ENCODE measurements at places on chromosomes 2 and 18.
A peak's percentile ranks its signal among the peaks of the same experiment; 100 is the strongest.

DNA sequence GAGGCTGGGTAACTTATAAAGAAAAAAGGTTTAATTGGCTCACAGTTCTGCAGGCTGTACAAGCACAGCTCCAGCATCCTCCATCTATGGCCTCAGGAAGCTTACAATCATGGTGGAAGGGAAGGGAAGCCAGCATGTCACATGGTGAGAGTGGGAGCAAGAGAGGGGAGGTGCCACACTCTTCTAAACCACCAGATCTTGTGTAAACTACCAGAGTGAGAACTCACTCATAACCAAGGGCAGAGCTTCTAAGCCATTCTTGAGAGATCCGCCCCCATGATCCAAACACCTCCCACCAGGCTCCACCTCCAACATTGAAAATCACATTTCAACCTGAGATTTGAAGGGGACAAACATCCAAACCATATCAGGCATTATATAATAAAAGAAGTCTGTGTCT lies 121.6 kb upstream of the CDC42EP3 start:
- DNase-seq: no peak

DNA sequence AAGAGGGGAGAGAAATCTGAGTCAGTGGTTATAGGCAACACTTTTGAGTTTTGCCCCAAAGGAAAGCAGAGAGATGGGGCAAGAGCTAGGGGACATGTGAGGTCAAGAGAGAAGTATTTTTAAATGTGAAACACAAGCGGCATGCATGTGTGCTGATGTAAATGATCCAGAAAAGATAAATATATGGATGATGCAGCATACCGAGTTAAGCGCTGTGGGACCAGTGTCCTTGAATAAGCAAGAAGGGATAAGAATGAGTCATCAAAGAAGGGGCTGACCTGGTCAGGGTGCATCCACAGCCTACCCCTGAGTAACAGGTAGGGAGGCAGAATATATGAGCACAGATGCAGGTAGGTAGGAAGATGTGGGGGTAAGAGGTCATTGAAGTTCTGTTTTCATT lies 180.9 kb downstream of the TRABD2A start:
- no peak for DNase-seq

GRCh38 chr2:45301307-45302277 lies 292.3 kb upstream of the SIX2 start:
- no peak for DNase-seq

- DNase-seq: no peak
Measured at GRCh38 chr2:237159006-237159911, 73.6 kb downstream of the COPS8 start.

- no peak for DNase-seq
Measured at GRCh38 chr2:25639131-25639530, 34.2 kb downstream of the DTNB start.

GRCh38 chr2:220002251-220002650 lies 374.8 kb downstream of the SLC4A3 start:
- no peak for DNase-seq

DNA sequence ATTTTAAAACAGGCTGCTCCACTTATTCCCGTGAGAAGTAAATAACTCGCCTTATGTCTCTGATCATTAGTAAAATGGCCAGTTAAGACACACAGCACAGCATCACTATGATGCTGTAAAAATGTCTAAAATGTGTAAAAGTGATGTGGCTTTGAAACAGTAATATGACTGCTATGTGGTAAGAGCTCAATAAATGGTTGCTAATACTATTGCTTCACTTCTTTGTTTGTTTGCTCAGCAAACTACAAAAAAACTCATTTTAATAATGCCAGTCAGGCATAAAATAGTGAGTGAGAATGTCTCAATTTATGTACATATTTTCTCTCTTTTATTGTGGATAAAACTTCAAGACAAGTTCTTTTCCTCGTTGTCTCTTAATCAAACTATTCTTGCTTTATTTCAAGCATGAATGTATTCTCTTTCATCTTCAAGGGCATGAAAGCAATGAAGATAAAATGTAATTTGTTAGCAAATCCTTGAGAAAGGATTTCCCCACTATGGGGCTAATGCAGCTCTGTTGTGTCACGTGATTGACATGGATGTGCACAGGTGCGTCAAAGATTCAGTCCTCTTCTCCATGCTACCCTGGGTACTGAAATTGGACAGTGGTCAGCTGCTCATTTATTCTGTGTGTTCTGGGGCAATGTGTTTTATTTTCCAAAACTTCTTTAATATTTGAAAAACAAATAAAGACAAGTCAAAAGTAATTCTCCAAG lies 387.2 kb downstream of the TRIB2 start:
- DNase-seq: no peak

GRCh38 chr2:10732924-10733565 lies 11.6 kb downstream of the ATP6V1C2 start:
- no peak for DNase-seq

GRCh38 chr2:159326569-159327255 lies 40.2 kb upstream of the WDSUB1 start:
- no peak for DNase-seq

DNA sequence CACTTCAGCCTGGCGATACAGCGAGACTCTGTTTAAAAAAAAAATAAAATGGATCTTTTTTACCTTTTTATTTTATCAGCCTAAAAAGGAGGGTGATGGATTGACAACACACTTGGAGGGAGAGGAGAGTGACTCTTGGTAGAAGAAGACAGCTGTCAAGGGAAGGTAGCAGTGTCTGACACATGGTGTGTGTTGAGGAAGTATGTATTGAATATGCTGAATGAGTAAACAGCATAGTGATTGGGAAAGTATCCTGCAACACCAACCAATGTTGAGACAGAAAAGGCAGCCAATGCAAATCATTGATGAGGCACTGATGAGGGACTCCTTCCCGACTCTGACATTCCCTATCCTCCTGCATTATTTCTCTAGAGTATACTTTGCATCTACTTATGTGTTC lies 306.4 kb downstream of the LPIN1 start:
- no peak for DNase-seq

- no peak for DNase-seq
Measured at GRCh38 chr2:241265506-241265905, 50.0 kb downstream of the HDLBP start.

DNA sequence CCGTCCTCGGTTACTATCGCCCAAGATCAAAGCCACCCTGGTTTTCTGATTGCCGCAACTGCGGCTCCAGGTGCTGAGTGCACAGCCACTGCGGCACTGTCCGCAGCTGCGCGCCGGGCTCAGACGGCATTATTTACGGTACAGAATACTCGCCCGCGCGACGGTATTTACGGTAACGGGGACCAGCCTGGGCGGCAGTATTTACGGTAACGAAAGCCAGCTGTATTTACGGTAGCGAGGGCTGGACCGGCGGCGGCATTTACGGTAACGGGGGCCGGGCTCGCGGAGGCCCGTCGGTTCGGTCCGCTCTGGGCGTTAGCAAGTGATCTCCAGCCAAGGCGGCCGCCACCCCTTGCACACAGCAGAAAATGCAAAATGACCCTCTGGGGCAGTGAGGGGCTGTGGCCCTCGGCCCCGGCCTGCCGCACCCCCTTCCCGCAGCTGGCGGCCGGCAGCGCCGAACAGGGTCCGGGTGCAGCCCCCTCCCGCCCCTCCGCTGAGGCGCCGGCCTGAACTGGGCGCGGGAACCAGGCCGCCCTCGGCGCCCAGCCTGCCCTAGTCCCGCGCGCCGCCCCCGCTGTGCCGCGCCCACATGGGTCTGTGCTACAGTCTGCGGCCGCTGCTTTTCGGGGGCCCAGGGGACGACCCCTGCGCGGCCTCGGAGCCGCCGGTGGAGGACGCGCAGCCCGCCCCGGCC lies at the start of gene GNAL:
GNAL (plus strand) TSS at position 293 of the 697 bp plus-strand sequence; CDS start at position 593, 300 bp downstream.
- DNase-seq: peak; percentile 65

- no peak for DNase-seq
Measured at GRCh38 chr2:239684271-239684810, 283.5 kb upstream of the HDAC4 start.

GRCh38 chr2:26179446-26179913 lies 6.6 kb downstream of the GAREM2 start:
- no peak for DNase-seq

GRCh38 chr18:78548261-78549058 lies 431.2 kb upstream of the SALL3 start:
- no peak for DNase-seq

GRCh38 chr2:120393456-120393855 lies 47.5 kb downstream of the INHBB start:
- no peak for DNase-seq

DNA sequence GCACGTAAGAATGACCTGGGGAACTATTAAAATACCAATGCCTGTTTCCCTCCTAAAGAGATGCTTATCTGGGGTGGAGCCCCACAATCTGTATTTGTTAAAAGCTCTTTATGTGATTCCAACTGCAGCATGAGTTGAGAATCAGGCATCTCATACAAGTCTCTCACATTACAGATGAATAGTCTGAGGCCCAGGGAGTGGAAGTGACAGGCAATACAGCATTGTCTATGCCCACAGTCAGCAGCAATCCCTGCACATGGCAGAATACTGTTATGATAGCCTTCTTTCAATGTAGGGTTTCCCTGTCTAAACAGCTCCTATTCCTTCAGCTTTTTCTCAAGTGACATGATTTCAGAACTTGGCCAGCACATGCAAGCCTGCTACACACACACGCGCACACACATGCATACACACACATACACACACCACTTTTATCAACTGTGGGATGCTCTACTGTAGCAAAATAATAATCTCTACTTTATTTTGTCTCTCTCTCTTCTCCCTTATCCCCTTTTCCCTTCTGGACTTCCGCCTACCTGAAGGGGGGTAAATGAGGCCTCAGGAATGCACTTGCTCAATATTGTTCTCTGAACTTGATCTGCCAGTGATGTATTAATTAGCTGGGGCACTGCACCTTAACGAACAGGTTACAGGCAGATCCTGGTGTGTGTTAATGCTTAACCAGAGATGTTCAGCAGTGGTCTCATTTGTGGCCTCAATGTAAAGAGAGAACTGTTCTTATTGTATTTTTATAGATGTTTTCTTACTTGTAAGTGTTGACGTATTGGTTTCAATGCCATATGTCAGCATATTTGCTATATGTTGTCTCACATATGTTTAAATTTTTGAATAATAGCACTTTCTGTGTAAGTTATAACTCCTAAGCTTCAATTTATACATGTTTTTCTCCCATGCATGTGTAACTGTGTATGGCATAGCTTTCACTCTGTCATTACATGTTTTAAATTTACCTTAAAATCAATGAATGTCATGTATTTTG lies 116.0 kb downstream of the SETBP1 start:
- no peak for DNase-seq

- DNase-seq: no peak
Measured at GRCh38 chr2:69801745-69802290, 27.6 kb upstream of the GMCL1 start.

DNA sequence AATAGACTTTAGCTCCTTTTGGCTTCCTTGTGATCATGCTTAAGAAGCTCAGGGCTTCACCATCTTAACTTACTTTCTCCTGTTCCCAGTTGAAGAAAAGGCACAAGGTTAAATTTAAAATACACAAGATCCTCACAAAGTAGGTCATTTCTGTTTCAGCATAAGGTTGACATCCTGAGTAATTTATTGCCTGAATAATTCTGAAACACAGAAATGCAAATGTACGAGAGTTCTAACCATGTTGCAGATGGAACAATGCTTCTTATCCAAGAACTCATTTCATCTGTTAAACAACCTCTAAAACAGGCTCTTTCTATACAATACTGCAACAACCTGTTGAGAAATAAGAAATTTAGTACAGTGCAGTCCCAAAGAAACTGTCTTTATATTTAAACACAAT lies 395.2 kb downstream of the BCL11A start:
- no peak for DNase-seq

- no peak for DNase-seq
Measured at GRCh38 chr2:76642129-76642528, 880.0 kb downstream of the LRRTM4 start.

GRCh38 chr2:122749405-122749804 lies 994.0 kb downstream of the TSN start:
- no peak for DNase-seq

GRCh38 chr2:241841181-241842066 lies 17.3 kb downstream of the PDCD1 start:
- no peak for DNase-seq

DNA sequence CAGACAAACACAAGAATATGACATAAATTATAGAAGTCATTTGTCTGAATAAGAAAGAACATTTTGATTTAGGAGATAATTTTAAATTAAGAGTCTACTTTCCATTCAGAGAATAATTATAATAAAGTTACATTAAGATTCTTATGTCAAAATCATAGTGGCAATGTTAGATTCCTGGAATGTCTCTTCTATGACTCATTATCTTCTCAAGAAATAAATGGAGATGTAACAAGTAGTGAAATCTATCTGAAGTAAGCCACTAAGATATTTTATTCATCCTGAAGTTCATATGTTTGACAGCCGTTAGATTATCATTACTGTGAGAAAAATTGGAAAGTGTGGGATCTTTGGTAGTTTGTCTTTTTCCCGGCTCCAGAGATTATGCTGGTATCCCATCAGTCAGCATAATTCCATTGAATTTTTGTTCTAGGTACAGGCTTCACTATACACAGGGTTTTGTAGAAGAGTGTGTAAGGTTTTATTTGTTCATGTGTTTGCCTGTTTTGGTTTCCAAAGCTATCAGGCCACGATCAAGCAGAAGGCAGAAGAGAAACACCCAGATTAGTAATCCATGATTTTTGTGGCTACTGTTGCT lies 1246.6 kb upstream of the LRRTM1 start:
- DNase-seq: no peak

DNA sequence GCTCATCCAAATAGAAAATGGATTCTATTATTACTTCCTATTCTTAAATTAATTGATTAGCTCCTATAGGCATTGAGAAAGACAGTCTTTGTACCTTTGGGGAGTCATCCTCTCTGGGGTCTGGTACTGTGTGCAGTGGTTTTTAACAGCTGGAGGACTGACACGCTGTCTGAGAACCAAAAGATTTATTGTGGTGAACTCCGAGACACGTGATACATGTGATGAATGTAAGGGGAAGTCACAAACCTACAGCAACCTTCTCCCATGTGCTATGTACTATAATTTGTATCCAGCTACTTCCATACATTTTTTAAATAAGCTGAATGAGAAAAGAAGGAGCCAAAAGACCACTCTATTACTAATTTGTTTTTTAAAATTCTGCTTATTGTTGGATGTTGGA lies 133.7 kb downstream of the GALNT3 start:
- DNase-seq: no peak
